Fibroblast of skin of back (primary cell): ENCODE measurements at places on chromosomes 7 and 10.

- DNase-seq = no peak
Observed at GRCh38 chr7:82106201-82106600, 336.4 kb upstream of the HGF start.

DNA sequence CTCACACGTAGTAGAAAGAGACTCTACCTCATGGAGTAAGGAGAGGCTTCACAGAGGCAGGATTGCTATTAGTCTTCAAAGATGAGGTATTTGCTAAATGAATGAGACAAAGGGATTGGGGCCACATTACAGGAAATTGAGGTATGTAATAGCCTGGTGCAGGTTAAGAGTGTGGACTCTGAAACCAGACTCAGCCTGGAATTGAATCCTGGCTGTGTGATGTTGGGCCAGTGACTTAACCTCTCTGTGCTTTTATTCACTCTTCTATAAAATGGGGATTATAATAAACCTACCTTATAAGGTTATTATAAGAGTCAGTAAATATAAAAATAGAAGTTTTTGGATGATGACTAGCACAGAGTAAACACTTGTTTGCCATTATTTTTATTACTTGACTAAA lies 64.7 kb upstream of the ATRNL1 start:
- no peak for DNase-seq

DNA sequence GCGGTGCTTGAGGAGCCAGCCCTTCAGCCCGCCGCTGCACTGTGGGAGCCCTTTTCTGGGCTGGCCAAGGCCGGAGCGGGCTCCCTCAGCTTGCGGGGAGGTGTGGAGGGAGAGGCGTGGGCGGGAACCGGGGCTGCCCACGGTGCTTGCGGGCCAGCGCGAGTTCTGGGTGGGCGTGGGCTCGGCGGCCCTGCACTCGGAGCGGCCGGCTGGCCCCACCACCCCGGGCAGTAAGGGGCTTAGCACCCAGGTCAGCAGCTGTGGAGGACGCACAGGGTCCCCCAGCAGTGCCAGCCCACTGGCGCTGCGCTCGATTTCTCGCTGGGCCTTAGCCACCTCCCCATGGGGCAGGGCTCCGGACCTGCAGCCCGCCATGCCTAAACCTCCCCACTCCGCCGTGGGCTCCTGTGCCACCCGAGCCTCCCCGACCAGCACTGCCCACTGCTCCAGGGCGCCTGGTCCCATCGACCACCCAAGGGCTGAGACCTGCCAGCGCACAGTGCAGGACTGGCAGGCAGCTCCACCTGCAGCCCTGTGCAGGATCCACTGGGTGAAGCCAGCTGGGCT lies 9.5 kb upstream of the GSTO1 start:
- no peak for DNase-seq

DNA sequence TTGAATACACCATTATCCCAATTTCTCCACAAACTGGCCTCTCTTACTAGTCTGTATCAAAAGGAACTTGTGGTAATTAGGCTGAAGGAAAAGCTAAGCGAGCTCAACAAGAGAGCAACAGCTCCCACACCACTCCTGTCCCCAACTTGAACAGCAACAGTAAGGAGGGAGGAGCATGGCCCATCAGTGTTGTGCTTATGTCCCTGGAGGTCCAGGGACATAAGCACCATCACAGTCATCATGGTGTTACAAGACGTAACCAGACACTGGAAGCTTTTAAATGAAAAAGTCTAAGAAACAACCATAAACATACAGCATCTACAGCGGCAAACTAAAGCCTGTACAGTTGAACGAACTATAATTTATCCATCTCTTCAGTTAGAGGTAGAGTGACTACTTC lies 989 bp downstream of the ERLIN1 start:
- peak; percentile 32 for DNase-seq

- DNase-seq = no peak
Observed at GRCh38 chr10:33410860-33411234, 76.4 kb upstream of the NRP1 start.

DNA sequence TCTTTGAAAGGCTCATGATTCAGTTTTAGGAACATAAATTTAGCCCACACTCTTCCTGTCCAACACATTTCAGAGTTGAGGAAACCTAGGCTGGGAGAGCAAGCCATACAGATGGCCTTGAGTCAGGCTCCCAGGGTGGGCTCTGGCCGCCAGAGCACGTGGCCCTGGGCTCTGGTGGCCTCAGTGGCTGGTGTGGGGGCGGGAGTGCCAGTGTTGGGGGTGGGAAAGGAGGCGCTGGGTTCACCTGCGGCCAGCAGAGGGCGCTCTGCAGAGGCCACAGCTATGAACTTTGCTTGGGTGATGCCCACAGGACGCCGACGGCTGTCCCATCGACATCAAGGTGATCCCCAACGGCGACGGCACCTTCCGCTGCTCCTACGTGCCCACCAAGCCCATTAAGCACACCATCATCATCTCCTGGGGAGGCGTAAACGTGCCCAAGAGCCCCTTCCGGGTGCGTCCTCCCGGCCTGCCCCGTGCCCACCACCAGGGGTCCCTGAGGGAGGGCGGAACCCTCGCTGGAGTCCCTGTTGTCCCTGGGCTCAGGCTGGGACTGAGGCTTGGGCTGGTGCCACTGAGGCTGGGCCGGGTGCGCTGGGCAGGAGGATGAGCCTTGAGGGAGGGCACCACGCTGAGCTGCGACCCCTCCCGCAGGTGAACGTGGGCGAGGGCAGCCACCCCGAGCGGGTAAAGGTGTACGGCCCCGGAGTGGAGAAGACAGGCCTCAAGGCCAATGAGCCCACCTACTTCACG lies 11.9 kb downstream of the FLNC start:
- DNase-seq = peak; percentile 49
